ENCODE measurements at places on chromosomes 16 and 17.

- DNase-seq, result no peak
Observed at GRCh38 chr17:62059414-62059813, 5.7 kb downstream of the MED13 start.

GRCh38 chr17:64460955-64461354, 12.0 kb downstream of the MILR1 start:
- peak; percentile 56 for DNase-seq

DNA sequence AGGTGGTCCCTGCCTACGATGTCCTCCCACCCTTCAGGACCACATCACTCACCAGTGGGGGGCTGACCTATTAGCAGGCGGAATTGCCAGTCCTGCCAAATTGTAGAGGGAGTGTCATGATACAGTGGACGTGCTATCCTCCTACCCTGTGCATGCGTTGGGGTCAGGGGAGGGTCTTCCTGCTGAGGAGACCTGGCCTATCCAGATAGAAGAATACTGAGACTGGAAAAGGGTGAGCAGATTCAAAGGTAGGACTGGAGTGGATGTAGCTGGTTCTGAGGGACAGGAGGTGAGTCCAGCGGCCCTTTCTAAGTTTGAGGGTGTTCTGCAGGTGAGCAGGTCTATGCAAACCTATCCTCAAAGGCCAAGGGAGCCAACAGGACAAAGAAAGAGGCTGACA, 8.0 kb downstream of the PRSS41 start:
- DNase-seq, result peak; percentile 6

DNA sequence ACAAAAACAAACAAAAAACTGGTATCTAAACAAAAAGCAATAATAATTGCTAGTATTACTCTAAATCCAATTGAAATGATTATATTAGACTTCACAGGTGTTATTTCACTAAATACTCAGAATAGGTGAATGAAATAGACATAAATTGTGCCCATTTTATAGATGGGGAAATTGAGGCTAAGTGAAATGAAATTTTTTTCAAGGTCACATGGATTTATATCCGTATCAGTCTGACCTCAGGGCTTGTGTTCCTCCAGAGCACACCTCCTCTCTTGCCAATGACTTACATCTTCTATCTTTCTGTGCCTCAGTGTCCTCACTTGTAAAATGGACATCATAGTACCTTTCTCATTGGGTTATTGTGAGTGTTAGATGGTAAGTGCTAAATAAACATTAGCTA, 72.3 kb downstream of the GP2 start:
- DNase-seq, result no peak

DNA sequence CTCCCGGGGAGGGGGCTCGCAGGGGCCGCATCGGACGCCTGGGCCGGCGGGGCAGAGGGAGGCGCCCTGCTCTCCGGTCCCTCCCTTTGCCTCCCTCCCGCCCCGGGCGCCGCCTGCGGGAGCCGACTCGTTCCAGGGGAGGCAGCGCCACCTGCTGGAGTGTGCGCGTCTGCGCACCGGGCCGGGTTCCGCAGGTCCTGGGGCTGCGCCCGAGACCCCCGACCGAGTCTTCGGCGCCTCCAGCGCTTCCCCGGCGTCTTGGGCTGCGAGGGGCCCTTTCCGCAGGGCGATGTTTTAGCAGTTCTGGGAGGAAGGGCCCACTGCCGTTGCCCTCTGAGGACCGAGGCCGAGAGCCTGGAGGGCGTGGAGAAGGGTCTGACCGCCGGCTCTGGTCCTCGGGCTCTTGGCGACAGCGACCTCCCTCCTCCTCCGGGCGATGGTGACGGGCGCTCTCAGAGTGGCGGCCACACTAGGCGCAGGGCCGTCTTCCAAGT, 106.3 kb downstream of the SEC14L1 start:
- DNase-seq, result peak; percentile 91

GRCh38 chr17:18230288-18231141, 5.1 kb downstream of the LLGL1 start:
- no peak for DNase-seq

DNA sequence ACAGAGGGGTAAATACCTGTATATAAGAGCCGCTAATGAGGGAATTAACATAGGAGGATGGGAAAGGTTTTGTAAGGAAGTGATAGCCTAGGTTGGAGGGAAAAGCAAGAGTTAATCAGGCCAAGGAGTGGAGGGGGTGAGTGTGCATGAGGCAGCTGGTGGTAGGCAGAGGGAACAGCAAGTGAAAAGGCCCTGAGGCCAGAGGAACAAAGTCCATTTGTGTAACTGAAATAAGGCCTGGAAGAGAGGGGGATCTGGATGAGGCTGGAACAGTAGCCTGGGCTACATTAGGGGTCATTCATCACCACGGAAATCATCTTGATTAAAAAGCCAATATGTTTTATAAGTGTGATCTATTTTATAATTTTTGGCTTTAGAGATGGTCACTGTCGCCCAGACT, 45.7 kb downstream of the FZD2 start:
- DNase-seq, result no peak

- DNase-seq, result no peak
Observed at GRCh38 chr17:78855561-78856165, 15.0 kb upstream of the USP36 start.

DNA sequence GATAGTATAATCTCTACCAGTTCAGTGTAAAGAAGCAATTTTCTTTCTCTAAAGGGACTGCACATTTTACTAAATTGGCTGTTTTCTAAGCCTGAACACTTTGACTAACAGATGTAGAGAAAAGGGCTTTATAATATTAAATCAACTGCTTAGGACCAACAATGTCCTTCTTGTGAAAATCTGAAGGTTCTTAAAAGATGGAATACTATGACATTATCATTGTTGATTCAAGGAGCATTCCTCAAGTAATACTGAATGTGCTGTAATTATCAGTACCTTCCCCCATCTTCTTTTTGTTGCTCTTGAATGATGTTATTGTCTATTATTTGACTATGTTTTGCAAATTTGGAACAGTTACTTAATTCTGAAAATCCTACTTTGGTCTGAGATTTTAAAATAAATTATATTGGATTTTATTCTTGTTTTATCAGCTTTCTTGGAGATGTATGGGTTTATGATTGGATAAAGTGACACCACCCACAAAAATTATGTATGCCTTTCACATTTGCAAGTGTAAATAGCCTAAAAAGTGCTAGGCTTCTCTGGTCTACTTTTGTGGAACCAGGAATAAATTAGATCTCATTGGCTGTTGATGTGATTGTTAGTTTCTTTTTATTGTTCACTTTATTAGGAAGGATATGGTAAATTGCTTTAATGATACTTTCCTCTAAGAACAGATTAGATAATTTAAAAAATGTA, 53.0 kb downstream of the TAOK1 start:
- no peak for DNase-seq

DNA sequence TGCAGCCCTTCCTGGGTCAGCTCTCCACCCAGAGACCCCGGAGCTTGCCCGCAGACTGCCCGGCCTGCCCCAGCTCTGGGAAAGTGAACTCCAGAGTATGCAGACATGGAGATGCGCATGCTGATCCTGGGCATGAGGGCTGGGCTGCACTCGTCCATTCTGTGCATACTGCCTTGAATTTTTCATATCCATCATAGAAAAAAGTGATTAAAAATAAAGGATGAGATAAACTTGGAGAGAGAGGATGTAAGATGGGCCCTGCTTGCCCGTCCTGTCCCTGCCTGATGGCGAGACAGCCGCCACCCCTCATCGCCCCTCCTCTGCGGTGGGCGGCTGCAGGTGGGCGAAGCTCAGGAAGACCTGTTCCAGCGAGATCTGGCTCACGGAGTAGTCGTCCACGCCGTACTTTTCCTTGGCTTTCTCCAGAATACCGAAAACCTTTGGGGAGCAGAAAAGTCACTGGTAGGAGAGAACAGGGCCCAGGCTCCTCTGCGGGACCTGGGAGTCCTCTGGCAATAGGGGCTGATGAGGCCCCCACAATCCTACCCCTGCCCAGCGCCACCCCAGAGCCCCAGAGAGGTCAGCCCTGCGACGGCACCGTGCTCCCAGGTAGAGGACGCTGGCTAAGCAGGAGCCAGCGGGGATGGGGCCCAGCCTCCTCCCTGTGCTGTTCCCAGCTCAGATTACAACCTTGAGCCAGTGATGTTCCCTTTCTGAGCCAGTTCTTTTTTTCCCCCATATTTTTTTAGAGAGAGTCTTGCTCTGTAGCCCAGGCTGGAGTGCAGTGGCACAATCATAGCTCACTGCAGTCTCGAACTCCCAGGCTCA, 8.7 kb upstream of the RNPS1 start:
- DNase-seq, result no peak

- DNase-seq, result no peak
Observed at GRCh38 chr17:32302860-32303649, 37.4 kb downstream of the RHBDL3 start.

GRCh38 chr17:2267354-2267753, 36.2 kb downstream of the SMG6 start:
- no peak for DNase-seq

GRCh38 chr16:81583893-81584631, 139.5 kb downstream of the CMIP start:
- no peak for DNase-seq

DNA sequence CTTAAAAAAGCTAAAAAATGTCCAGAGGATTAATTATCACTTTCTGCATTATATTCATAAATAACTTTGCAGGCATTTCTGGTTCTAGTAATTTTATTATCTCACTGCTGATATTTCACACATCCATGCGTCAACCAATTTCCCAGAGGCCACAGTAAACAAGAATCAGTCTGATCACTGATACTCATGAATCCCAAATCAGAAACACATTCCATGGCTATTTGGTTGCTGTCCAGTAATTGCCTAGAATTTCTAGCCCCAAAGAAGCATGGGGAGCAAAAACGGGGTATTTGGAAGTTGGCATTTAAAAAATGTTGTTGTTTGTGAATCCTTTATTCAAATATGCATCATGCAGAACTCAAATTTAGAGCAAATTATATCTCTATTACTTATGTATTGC, 244.8 kb downstream of the CDH8 start:
- no peak for DNase-seq

GRCh38 chr17:47948706-47949196, 7.4 kb downstream of the PNPO start:
- DNase-seq, result no peak

- no peak for DNase-seq
Observed at GRCh38 chr16:88334778-88335720, 47.7 kb upstream of the ZNF469 start.

DNA sequence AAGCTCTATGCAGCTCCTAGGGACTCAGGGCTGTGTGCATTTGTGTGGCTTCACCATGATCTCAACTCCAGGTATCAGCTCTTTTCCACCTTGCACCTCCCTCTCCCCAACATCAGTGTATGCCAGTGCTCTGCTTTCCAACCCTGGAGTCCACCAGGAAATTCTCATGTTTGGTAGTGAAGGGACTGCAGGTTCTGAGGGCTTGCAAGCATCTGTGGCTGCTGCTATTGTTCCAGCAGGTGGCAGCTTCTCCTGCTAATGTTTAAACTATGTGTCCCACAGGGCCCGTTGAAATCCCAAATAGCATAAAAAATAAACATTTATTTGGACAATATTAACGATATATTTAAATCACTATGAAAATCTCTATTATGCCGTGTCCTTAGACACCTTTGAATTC, 82.0 kb downstream of the RGS9 start:
- no peak for DNase-seq

DNA sequence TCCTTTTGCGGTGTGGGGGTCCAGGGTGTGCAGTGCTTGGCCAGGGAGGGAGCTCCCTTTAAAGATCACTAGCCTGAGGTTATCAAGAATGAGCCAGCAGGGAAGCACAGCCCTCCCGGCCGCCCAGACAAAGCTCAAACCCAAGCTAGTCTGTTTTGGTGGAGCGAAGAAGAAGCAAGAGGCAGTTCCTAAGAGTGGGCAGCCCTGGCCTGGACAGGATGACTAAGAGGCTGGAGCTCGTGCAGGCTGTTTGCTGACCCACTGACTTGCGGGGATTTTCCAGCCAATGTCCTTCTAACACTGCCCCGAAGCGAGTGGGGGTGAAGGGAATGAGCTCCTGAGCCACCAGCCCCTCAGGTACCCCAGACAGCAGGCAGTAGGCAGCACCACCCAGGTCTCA, 134.4 kb downstream of the COPRS start:
- DNase-seq, result no peak

DNA sequence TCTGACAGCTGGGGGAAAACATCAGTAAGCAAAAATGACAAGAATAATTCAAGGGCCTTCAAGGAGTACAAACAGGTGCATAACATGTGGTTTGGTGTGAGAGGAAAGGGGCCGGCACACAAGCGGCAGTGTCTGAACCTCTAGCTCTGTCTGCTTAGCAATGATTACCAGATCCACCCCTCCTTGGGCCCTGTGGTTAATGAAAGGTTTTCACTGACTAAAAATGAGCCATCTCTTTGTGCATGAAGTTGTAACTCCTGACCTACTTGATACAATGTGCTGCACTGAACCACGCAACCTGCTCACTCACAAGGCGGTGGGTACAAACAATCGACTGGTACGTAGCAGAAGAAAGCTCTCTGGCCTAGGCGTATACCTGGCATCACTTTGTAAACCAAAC, 15.1 kb downstream of the FAM117A start:
- DNase-seq, result no peak

GRCh38 chr16:86491640-86492023, 18.7 kb upstream of the FOXF1 start:
- no peak for DNase-seq

DNA sequence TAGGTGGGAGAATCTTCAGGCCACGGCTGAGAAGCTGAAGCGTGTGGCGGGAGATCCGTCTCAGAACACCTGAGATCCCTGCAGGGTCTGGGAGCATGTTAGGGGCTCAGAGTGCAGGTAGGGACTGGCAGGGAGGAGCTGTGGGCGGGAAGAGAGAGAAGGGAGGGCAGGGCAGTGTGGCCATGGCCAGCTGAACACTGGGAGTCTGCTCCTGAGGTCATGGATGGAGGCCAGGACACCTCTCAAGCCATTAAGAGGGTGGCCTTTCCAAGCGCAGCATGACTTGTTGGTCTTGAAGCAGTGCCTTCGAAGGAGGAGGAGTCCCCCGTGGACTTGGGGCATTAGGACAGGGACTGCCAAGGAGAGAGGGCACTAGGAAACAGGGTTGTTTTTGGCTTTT, 23.7 kb downstream of the NAA60 start:
- DNase-seq, result no peak

DNA sequence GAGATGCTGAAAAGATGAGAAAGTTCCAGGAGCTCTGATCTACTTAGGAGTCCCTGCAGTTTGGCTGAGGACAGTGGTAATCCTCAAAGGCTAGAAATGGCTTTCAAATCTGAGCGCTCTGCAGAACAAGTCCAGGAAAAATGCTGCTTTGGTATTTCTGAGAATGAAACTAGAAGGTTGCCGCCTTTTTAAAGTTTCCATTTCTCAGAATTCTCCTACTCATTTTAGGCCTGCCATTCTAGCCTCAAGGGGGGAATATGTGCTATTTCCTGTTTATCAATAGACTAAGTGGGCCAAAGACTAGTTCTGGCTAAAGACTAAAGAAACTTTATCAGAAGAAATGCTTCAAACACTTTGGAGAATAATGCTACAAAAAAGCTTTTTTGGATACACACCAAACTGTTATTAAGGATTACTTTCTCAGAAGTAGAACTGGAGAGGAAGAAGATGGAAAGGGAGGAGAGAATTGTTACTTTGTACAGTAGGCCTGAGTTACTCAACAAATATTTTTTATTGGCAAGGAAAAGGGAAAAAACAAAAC, at the start of gene SLFN12L:
Gene SLFN12L (minus strand): TSS at position 78 of the 541 bp plus-strand sequence. CDS start 15,314 bp downstream, outside the sequence.
- DNase-seq, result no peak

DNA sequence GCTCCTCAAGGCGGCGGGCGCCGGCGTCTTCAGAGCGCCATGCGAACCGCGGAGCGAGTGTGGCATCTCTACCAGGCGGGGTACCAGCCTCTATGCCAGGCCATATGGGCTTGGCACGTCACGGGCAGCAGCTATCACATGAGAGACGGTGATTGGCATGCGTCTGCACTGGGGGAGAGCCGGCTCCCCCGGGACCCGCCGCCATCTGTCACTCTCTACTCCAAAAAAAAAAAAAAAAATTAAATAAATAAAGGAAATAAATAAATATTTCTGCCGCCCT, at the start of gene NEUROD2:
Gene NEUROD2 (minus strand): TSS at position 70 of the 280 bp plus-strand sequence. CDS start 1,321 bp downstream, outside the sequence.
- no peak for DNase-seq

- DNase-seq, result peak; percentile 7
Observed at GRCh38 chr17:82940226-82941020, 100.6 kb upstream of the ZNF750 start.

Measured in right hindlimb (tissue), 1 donor.